ENCODE measurements at places on chromosomes 13 and 19. TPM values are rescaled to one million over a fixed set of nuclear protein-coding genes. Genes with fewer than 3 reads are reported as not detected.

DNA sequence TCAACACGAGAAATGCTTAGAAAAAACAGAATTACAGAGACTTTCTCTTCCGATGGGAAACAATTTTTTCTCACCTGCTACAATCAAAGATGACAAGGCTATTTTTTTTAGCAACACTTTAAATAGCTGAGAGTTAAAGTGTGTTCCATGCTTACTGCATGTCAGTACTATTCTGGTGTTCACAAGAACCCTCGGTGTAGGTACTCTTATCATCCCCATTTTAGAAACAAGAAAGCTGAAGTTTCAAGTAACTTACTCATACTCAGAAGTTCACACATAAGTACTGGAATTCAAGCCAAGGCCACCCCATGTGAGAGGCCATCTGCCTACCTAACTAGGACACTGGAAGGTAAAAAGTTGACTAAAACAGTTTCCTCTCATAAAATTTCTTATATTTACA is 9.0 kb upstream of the TNFRSF19 start:
- DNase-seq: no peak

- DNase-seq: no peak
These were observed 280.6 kb downstream of the SHISA2 start for GRCh38 chr13:25771202-25771601.

DNA sequence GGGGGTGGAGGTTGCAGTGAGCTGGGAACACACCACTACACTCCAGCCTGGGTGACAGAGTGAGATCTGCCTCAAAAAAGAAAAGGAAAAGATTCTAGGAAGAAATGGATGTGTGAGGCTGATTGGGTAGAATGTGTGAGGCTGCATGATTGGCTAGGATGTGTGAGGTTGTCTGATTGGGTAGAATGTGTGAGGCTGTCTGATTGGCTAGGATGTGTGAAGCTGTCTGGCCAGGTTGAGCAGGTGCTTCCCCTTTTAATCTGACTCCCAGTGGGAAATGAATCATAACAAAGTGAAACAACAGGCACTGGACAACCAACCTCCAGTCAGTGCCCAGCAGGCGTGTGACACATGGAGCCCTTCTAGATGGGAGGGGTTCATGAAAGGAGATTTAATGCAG is 14.7 kb downstream of the C13orf46 start:
- no peak for DNase-seq

DNA sequence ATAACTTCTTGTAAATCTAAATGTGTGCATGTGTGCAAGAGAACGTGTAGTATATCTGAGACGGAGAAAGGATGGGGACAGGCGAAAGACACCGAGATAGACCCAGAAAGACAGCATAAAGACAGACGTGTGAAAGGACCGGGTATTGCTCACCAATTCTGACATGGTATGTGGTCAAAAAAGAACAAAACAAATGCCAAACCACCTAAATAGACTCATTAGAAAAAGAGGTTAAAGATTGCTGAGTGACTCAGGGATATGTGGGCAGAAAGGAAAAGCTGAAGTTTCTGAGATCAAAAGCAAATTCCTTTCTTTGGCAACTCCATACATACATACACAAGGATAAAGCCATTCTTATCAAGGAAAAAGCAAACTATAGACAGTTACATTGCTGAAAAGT is 179.7 kb upstream of the TSC22D1 start:
- DNase-seq: no peak

DNA sequence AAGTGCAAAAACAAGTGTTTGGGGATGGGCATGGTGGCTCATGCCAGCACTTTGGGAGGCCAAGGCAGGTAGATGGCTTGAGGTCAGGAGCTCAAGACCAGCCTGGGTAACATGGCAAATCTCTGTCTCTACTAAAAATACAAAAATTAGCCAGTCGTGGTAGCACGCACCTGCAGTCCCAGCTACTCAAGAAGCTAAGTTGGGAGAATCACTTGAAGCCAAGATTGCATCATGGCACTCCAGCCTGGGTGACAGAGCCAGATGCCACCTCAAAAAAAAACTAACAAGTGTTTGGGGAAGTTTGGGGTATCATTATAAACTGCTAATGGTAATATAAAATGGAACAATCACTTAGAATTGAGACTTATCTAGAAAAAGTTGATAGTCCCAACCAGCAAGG is 24.6 kb downstream of the XPO4 start:
- no peak for DNase-seq

The CPB2 gene
- total RNA-seq: 0.11 TPM

The PPM1N gene
- total RNA-seq: 1.1 TPM

The KCNN1 gene
- 0.32 TPM for total RNA-seq

All from activated T-cell treated with anti-CD3 and anti-CD28 coated beads, Interleukin-2, amount 50 U/mL, for 4 hours (primary cell).